ENCODE measurements at places on chromosomes 4 and X.

- no peak for DNase-seq
These were observed 21.0 kb downstream of the PLS3 start for GRCh38 chrX:115581759-115582615.

DNA sequence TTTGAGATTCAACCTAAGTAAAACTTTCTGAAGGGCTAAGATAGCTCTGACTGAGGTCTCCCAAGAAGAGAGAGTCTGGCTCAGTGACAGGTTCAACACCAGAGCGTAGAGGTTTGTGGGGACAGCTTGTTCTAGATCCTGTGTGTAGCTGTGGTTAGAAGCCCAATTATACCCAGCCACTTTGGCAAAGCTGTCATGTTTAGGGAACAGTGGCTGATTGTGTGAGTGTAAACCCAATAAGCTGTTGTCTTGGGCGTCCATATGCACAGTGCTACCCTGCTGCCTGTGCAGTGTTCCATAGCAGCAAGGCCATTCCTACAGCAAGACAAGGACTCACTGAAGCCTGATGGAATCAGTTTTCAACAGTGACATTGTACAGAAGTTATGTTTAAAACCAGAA is 11.2 kb upstream of the SCRG1 start:
- DNase-seq = no peak

GRCh38 chr4:120065974-120066516 is 603 bp downstream of the MAD2L1 start:
- no peak for DNase-seq

DNA sequence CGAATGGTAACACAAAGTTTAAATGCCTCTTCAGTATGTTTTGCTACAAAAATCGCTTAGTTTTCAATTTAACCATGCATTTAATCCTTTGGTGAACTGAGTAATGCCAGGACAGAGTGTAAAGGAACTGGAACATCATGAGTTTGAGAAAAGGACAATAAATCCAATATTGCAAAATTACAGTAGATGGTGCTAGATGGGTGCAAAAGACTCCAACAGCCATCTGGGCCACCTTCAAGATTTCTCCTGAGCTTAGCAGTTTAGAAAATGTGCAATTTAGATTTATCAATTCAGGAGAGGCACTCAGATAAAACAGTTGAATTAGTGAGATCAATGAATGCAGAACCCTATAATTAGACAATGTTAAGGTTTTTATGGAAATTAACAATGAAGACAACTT is 33.2 kb upstream of the MID1IP1 start:
- peak; percentile 34 for DNase-seq

GRCh38 chrX:23765449-23765848 is 17.5 kb upstream of the SAT1 start:
- DNase-seq = no peak

- DNase-seq = peak; percentile 43
These were observed 36.8 kb downstream of the ANK2 start for GRCh38 chr4:113086172-113086695.

GRCh38 chrX:119421016-119421705 is 22.0 kb downstream of the SLC25A43 start:
- no peak for DNase-seq

DNA sequence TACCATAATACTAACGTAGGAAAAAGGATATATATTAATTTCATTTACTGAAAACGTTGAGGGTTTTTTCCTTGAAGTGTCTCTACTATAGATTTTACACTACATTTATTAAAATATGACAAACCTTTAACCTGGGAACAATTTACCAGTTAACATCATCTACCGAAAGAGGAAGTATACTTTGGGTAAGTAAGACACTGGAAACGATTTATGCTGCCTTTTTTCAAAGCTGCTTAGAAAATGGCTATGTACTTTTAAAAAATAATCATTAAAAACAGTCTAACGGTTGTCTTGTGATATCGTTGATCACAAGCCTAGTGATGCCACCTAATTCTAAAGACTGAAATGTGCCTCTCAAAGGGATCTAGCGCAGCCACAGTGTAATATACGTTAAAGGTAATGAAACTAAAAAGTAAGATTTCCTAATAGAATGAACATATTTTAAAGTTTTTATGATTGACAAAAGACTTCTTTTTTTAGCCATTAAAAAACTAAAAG is 50.4 kb downstream of the STX18 start:
- no peak for DNase-seq

- no peak for DNase-seq
These were observed 1159.7 kb upstream of the PCDH7 start for GRCh38 chr4:29560452-29560851.

GRCh38 chrX:8520178-8520577 is 55.5 kb downstream of the VCX3B start:
- no peak for DNase-seq

- no peak for DNase-seq
These were observed 36.9 kb downstream of the INTS6L start for GRCh38 chrX:135557344-135557743.

DNA sequence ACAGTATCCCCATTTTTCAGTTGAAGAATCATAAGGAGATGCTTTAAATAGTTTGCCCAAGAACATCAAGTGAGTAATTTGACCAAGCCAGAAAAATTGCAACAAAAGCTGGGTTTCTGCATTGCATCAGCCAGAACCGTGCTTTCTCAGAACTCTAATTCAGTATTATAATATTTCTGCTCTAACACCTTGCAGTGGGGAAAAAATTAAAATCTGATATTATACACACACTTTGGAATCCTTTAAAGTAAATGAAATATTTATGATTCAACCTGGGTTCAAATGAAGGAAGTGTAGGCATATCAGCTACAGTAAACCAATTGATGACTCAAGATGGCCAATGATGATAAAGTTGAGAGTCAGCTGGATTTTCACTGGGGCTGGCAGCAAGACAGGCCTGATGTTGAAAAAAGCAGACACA is 387.6 kb upstream of the ZFP42 start:
- DNase-seq = no peak

- DNase-seq = no peak
These were observed 413.4 kb downstream of the UBE2NL start for GRCh38 chrX:144297221-144297620.

DNA sequence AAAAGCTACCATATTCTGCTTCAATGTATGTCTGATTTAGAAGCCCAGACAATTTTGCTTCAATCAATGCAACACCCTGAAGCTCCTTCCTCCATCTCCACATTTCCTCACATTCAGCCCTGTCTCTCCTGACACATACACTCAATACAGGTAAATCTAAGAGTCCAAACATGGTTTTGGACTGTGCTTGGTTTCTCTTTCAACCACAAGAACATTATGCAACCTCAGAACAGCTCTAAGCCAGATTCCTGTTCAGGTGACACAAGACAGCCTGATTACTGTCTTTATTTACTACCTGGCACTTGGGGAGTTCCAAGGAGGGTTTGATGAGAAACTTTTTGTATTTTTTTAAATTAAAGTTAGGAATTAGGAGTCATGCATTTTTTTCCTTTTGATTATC is 307.5 kb upstream of the SLIT2 start:
- DNase-seq = no peak

GRCh38 chr4:149344436-149344835 is 471.2 kb downstream of the IQCM start:
- no peak for DNase-seq

DNA sequence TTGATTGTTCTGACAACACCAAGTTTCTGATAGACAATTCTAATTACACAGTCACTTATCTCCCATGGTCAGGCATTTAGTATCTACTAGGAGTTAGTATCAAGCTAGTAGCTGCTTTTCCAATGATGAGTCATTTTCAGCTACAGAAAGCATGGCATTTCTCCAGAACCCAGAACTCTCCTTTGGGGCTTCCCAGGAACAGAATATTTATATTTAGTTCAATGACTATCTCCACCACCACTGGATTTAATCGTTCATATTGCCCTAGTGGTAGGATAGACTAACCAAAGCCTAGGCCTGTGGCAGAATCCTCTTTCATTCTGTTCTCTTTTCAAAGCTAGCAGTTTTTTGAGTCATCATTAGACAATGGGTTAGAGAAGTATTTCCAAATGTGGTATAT is 569.4 kb downstream of the GABRG1 start:
- no peak for DNase-seq

DNA sequence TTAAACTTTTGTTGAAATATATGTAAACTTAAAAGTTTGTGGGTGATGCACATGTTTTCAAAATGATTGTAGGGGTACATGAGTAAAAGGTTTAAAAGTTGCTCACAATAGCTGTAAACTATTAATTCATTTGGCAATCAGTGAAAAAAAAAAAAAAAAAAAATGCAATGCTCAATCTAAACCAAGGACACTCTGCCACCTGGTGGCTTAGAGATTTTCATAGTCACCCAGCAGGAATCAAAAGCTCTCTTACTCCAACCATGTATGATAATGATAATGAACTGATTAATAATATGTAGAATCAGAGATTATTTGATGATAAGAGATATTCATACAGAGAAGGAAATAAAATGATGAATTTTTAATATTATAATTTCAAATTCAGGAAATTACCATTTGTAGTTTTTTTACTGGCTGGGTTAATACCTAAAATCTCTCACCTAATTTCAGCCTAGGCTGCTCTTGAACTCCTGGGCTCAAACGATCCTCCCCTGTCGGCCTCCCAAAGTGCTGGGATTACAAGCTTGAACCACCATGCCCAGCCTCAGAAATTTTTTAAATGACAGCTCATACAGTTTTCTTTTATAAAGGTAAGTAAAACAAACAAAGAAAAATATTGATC is 46.9 kb upstream of the SLC25A4 start:
- DNase-seq = peak; percentile 18

DNA sequence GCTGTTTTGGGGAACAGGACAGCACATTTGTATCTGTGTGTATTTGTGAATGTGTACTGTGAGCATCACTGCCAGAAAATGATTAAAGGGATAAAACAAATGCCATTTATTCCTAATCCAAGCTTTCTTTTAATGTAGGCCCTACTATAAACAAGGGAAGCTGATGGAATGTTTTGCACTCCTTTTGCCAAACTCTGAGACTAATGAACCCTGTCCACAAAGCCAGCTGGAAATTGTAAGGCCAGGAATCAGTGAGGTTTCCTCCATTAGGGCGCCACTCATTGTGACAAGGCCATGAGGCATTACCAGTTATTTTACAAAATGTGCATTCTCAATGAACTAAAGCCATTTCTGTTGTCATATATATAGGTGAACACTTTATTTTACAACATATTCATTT is 163.0 kb upstream of the NAP1L5 start:
- DNase-seq = no peak

DNA sequence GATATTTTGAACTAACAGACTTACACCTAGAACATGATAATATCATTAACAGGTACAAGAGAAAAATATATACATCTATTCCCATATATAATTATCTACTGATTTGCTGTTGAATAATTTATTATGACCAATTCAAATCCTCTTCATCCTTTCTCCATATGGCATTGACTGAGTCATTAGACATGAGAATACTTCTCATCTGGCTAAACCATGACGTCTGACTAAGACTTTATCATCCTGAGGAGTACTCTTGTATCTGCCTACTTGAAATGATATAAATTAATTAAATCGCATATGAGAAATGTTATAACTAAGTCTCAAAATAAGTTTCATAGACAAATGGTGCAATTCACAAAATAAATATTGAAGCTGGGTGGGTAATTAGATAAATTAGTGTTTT is 67.4 kb downstream of the EMCN start:
- no peak for DNase-seq
